Stimulated activated CD4-positive, alpha-beta T cell treated with anti-CD3 and anti-CD28 coated beads, Interleukin-15, amount 100 ng/mL, for 1 hour (primary cell): ENCODE measurements at places on chromosomes 11 and 22.

DNA sequence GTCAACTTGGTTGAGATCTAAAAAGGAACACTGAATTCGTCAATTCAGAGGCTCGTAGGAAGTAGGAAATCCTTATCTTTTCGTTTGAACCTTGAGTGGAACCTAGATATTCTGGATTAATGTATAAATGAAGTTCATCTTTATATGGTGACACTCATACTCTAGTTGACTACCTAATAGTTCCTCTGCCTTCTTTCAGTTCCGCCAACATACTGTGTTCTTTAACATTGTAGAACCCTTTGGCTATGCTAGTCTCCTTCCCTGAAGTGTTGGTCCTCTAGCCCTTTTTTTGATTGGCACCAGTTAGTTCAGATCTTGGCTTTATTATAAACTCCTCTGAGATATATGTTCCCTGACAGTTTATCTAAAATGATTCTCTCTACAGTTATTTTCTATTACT, 1.5 kb downstream of the ATM start:
- no peak for DNase-seq

GRCh38 chr11:3710485-3711259, 39.5 kb upstream of the CHRNA10 start:
- DNase-seq = no peak

GRCh38 chr11:29268733-29269132, 748.1 kb downstream of the KCNA4 start:
- no peak for DNase-seq

DNA sequence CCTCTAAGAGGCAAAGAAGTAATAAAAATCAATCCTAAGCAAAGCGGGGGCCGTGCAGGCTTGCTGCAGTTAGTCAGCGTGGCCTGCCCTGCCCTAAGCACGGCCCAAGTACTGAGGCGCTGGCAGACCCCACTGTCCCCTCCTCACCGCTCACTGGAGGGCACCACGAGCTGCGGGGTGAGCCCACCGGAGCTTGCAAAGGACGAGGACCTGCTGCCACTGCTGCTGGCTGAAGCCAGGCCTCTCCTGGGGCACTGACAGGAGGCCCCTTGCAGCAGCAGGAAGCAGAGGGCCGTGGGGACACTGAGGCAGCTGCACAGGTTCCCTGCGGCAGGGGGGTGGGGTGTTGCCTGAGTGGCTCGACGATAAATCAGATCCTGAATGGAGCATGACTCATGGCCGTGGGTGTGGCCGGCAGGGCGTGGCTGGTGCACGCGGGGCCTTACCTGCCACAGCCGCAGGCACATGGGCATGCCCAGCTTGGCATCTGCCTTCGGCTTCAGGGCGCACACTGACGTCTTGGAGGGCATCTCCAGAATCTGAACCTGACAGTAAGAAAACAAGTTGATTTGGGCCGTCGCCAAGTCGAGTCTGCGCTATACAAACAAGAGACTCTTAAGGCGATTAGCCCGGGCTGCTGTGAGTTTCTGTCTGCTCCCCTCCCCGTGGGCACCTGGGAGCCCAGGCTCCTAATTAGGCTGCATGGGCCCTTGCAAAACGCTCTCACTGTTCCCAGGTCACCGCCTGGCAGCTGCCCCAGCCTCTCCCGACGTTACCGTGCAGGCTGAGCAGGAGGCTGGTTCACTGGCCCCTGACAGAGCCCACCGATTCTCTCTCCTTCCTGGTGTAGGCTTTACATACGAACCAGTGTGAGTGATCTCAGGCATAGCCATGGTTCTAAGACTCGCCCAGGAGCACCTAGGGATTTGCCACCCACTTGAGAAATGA, 45.9 kb downstream of the TBX1 start:
- DNase-seq = no peak

DNA sequence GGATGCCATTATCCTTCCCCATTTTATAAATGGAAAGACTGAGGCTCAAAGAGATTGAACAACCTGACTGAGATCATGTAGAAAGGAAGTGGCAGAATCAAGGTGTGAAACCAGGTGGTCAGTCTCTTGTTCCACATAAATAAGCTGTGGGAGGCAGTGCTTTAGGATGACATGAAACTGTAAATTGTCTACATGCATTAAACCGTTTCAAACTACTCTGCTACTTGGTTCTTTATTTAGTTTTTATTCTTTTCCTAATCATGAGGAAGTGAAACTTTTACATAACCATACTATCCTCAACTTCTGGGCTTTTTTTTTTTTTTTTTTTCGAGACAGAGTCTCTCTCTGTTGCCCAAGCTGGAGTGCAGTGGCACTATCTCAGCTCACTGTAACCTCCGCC, 34.9 kb downstream of the CADM1 start:
- DNase-seq = no peak

- no peak for DNase-seq
Measured at GRCh38 chr11:44456544-44457300, 108.7 kb upstream of the CD82 start.

- DNase-seq = no peak
Measured at GRCh38 chr22:35642305-35642741, 5.9 kb upstream of the APOL6 start.

GRCh38 chr11:134119094-134119493, 50.2 kb downstream of the JAM3 start:
- no peak for DNase-seq

DNA sequence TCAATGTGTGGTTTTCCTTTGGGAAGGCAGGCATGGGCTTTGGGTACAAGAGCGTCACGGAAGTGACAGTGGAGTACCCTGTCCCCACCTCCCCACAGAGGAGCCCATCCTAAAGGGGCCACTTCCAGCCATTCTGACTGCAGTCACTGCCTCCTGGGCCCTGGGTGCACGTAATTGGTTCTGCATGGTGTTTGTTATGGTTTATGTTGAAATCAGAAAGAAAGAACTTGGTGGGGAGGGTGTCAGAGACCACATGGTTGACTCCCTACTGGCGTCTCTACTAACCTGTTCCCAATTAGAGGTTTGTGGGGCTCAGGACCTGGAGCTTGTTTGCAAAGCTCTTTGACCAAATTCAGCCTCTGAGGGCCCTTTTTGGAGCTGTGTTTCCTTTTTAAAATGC, 40.8 kb downstream of the RIBC2 start:
- no peak for DNase-seq

- DNase-seq = no peak
Measured at GRCh38 chr11:110474578-110474977, 44.8 kb downstream of the FDX1 start.

DNA sequence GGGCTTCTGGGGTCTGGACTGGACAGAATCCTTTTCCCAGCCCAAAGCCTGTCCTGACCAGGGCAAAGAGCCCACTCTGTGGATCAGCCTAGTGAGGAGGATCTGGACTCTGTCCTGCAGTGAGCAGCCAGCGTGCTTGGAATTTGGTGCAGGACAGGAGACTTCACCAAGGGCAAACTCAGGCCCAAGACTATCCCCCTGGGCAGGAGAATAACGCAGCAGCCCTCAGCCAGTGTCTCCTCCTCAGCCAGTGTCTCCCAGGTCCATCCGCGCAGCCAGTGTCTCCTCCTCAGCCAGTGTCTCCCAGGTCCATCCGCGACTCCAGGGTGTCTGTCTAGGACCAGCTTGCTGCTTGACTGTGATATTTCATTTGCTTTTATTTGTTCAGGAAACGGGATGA, 1334.0 kb downstream of the TBC1D22A start:
- no peak for DNase-seq

DNA sequence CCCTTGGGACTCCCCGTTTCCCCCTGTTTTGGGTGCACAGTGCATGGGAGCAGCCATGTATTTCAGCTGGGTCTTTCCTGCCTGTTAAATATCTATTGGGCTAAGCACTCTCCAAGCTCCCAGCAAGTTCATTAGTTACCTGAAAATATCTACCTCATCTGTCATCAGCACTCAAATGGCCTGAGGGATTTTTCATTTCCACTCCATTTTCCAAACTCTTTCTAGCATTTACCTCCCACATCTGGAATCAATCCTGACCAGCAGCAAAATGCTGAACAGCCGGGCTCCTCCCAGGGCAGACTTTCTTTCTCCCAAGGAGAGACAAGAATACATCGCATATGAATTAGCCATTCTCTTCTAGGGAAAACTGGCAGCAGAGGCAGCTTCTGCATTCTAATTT, 273.5 kb upstream of the MPPED2 start:
- DNase-seq = no peak

DNA sequence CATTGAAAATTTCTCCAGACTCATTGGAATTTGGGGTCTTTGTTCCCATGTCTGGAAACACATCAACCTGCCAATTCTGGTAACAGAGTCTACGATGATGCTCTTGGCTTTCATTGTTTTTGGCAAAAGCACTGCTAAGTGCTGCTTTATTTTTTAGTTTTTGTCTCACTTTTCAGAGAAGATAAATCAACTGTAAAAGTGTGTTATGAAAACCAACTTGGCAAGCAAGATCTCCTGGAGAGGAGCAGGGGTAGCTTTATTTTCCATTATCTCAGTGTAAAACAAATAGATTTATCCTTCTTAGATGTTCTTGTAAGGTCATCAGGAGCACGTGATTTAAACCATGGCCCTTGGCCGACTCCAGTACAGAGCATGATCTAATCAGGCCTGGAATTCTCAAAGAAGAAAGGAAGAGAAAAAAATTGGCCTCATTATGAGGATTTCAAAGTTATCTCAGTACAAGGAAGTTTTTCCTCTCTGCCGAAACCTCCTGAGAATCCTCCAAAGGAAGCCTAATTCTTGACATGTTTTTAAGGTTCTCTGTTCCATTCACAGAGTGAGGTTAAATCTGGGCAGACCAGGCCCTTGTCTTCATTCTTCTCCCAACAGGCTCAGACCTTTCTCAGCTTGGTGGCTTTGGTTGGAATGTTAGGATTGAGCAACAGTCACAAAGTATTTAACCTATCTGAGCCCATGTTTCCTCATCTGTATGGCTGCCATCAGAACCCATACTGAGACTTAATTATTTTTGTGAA, 16.4 kb upstream of the PAMR1 start:
- no peak for DNase-seq

GRCh38 chr22:37054056-37054395, 2.5 kb downstream of the KCTD17 start:
- DNase-seq = no peak

GRCh38 chr11:125949271-125950177, 3.7 kb downstream of the VSIG10L2 start:
- DNase-seq = no peak

GRCh38 chr11:92236856-92237255, 12.2 kb downstream of the FAT3 start:
- DNase-seq = no peak

DNA sequence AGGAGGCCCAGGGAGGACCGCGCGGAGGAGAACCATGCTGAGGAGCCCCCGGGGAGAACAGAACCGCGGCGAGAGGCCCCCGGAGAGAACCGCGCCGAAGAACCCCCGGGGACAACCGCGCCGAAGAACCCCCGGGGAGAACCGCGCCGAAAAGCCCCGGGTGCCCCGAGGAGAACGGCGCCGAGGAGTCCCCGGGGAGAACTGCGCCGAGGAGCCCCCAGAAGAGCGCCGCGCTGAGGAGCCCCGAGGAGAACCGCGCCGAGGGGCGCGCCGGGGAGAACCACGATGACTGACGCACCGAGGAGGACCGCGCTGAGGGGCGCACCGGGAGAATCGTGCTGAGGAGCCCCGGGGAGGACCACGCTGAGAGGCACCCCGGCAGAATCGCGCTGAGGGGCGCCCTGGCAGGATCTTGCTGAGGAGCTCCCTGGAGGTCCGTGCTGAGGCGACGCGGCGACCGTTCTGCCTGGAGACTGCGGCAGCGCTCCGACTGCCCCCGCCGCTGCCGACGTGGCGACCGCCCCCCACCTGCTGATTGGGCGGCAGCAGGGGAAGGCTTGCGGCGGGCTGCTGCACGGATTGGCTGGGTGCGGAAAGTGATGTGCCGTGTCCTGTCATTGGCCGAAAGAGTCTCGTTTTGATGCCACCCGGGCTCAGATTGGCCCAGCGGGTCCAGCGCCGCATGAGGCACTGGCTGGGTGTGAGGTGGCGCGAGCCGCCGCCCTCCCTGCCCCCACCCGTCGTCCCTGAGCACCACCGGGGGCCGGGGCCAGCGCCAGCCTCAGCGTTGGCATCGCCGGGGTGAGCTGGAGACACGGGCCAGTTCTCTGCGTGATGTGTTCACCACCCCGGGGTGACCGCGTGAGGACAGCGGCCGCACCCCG, at the start of gene KCNQ1OT1:
Gene KCNQ1OT1 (minus strand): TSS at position 464 of the 884 bp plus-strand sequence.
- DNase-seq = peak; percentile 74

DNA sequence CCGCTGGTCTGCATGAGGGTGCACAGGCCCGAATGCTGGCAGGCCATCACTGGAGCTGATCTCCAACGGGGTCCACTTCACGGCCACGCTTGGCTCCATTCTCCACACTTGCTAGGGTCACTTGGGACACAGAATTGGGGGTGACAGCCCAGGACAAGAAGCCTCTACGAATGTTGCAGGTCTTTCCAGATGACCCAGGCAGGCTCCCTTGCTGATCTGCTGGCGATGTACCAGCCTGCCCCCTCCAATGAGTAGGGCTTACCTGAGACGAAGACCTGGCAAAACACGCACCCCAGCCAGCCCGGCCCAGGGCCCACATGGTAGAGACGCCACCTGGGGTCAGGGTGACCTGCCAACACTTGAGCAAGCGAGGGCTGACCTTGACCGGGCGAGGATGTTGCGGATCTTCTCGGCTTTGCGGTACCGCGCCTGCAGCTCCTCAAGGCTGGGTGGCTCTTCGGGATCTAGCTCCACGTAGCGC, 44.9 kb downstream of the C11orf58 start:
- DNase-seq = no peak

DNA sequence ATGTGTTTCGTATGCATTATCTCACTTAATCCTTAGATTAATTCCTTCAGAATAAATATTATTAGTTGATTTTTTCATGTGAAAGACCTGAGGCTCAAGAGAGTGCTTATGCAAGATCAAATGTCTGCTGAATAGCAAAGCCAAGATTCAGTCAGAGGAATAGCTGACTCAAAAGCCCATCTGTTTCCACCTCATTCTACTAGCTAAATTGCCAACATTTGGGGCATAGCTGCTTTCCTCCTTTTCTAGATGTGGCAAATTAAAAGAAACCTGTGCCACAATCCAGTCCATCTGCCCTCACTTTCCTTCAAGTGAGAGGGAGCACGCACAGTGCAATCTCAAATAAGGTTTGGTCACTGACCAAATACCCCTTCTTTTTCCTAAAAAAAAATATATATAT, 121.1 kb downstream of the PAX6 start:
- no peak for DNase-seq

DNA sequence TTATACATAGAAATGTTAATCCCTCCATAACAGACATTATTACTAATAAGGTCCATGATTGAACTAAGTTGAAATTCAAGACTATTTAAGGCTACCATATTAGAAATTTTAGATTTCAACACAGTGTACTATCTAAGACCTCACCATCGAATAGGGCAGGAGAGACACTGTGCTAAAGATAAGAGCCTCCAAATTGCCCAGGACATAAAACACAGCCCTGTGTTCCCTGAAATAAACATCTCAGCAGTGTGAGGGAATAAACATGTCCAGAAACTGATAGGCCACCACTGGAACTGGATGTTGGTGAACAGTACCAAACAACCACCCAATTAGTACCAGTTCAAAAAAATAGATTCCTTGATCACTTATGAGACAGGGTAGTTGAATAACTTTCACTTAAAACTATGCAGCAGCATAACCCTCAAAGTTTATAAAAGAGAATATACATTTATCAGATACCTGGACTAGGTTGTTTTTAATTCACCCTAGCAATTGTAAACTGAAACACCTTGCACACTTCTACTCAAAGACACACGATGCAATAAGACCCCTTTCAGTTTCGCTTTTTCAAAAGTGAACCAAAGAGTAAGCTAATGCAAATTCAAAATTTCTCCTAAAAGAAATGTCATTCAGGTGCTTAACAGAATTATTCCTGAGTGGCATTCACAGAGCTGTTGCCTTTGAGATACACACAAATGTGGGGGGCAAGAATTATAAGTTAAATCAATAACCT, 34.3 kb downstream of the USP28 start:
- DNase-seq = no peak

GRCh38 chr11:109071712-109072524, 350.1 kb upstream of the C11orf87 start:
- no peak for DNase-seq

GRCh38 chr11:13055200-13055599, 46.1 kb downstream of the RASSF10 start:
- DNase-seq = no peak
